ENCODE measurements at places on chromosomes 13 and 19. TPM values are rescaled to one million over a fixed set of nuclear protein-coding genes. Genes with fewer than 3 reads are reported as not detected.

GRCh38 chr13:37878921-37879320, 9.3 kb upstream of the TRPC4 start:
- no peak overlapping the region for H3K4me3 ChIP-seq
- no peaks in the 10 kb centered on the region for H3K27me3 ChIP-seq
- DNase-seq, result no peak
- H3K36me3 ChIP-seq, result no peaks in the 10 kb centered on the region
- H3K27ac ChIP-seq, result no peak overlapping the region
- no peaks in the 10 kb centered on the region for H3K4me1 ChIP-seq

- no peak overlapping the region for H3K27ac ChIP-seq
- H3K27me3 ChIP-seq, result peaks cover 19% of the 10 kb centered on the region
- H3K36me3 ChIP-seq, result no peaks in the 10 kb centered on the region
- no peaks in the 10 kb centered on the region for H3K4me1 ChIP-seq
- no peak overlapping the region for H3K4me3 ChIP-seq
Observed at GRCh38 chr13:24006520-24007248, 109.4 kb upstream of the C1QTNF9B start.

The NLRP7 gene
- total RNA-seq, result not detected

The AMH gene
- total RNA-seq, result 4.3 TPM

Data from activated T-helper 2 cell treated with anti-CD3 and anti-CD28 coated beads, Interferon-gamma antibody, Interleukin-2, Interleukin-4, amounts not matched to agents 10 μg/mL and 5 μg/mL and 100 μg/mL, durations not matched to agents 14 hours and 24 hours and 36 hours (primary cell).